Fibroblast of skin of back (primary cell): ENCODE measurements at places on chromosomes 5 and 9.

DNA sequence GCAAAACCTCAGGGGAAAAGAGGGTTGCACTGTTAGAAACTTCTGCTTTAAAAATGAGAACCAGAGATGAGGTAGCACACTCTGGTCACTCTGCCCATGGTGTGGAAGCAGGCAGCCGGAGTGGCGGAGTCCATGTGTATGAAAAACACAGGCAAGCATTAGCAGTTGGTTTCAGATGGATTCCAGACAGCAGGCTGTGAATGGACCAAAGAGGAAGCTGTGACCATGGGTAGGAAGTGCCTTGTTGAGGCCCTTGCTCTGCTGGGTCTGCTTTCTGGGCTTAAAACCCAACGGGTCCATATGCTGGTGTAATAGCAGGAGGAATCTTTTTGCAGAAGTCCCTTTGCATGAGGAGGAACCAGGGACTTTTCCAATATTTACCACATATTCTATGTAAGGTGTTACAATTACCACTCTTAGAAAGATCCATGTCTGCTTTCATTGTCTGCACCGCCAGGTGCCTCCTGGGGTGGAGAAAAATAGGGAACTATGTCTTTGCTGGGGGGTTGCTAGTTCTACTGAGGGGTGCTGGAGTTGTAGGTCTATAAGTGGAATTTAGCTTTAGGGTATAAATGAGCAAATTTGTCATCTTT is 77.0 kb downstream of the ANKRD55 start:
- DNase-seq = no peak

DNA sequence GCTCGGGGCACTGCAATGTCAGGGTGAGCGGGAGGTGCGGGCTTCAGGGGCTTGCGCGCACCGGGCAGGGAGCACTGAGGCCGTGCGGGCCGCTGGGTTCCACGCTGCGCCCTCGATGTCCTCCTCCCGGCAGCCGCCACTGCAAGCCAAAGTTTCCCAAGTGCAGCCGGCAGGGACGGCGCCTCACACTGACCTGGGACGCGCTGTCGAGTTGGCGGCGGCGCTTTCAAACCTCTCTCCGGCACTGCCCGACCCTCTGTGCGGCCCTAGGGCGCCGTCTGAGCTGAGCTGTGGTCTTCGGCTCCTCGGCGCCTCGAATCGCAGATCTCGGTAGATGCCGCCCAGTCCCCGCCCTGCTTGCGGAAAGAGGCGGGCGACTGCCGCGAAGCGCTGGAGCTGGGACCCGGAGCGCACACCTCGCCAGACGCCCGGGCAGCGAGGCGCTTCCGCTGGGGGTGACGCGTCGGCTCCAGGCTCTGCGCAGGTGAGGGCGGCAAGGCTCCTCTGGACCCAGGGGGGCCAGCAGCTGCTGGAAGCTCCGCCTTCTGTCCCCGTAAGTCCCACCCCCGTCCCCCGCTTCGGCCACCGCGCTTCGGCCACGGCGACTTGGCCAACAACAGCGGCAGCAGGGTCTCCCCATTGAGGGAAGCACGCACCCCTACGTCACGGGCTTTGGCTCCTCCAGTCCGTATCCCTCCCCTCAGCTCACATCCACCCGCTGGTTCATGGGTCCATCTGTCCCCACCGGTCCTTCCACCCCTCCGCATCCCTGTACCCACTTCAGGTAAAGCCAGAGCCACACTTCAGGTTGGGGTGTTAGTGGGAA is at the start of gene ANKRD34B:
TSS of gene ANKRD34B (minus strand) at position 320 of the 826 bp plus-strand sequence. CDS start 10,261 bp downstream, outside the sequence.
- peak; percentile 7 for DNase-seq

DNA sequence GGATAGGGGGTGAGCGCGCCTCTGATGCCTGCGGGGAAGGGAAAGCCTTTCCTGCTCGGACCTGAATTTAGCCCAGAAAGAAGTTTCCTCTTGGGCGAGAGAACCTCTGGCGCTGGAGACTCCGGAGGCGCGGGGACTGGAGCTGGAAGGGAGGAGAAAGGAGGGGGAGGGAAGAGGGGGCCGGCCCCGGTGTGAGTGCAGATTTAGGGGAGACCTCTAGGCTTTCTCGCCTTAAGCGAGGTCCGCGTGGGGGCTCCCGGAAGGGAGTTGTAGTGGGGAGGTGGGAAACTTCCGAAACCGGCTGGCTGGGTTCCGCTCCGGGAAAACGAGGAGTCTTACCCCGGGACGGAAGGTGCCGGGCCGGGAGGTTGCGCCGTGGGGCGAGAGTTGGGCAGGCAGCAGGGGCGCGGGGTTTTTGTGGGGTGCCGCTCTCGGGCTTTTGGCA is 1.3 kb downstream of the PCSK5 start:
- DNase-seq = peak; percentile 35

GRCh38 chr5:179825655-179826182 is 5.0 kb downstream of the SQSTM1 start:
- no peak for DNase-seq

- no peak for DNase-seq
Observed at GRCh38 chr9:120919843-120920805, 6.5 kb downstream of the TRAF1 start.

- DNase-seq = peak; percentile 83
Observed at GRCh38 chr5:108642170-108642906, 105.4 kb upstream of the FER start.

DNA sequence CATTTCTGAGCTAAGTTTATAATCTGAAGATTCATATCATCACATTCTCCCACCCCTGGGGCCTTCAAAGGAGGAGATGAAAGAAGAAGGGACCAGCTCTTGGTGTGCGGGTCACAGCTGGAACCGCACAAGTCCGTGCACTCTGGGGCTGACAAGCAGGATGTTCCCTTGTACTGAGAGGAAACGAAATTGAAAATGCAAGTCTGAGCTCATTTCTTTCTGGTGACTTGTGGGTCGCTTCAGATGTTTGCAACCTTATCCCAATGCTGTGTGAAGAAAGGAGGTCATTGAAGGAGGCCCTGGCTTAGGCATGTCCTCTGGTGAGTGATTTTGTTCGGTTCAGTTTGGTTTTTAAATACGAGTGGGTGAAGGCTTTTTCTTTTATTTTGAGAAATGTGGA is 59.6 kb downstream of the C9orf152 start:
- peak; percentile 50 for DNase-seq

- DNase-seq = peak; percentile 25
Observed at GRCh38 chr5:79512471-79513307, 1.2 kb downstream of the HOMER1 start.

DNA sequence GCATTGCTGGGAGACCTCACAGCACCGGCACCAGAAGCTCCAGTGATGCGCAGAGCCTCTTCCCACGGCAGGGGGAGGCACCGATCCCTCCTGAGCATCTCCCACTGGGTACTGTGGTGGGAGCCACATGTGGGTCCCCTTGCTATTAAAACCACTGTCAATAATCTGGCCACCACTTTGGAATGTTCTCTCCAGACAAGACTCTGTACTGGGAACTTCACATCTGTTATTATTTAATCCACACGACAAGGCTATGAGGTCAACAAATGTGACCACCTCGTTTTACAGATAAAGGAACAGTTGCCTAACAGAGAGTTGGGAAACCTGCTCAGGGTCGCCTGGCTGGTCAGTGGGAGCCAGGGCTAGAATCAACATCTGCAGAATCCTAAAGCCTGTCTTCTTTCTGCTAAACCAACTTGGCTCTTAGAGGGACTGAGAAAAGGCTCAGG is 72.7 kb downstream of the EPB41L4B start:
- DNase-seq = peak; percentile 80

- DNase-seq = no peak
Observed at GRCh38 chr5:54221135-54221534, 89.2 kb downstream of the ARL15 start.

DNA sequence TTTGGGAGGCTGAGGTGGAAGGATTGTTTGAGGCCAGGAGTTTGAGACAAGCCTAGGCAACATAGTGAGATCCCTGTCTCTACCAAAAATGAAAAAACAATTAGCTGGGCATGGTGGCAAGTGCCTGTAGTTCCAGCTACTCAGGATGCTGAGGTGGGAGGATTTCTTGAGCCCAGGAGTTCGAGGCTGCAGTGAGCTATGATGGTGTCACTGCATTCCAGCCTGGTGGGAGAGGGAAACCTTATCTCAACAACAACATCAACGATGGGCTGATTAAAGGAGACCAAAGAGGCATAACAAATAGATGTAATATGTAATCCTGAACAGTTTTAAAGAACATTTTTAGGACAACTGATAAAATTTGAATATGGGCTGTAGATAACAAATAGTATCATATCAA is 34.2 kb upstream of the PANK3 start:
- peak; percentile 25 for DNase-seq

DNA sequence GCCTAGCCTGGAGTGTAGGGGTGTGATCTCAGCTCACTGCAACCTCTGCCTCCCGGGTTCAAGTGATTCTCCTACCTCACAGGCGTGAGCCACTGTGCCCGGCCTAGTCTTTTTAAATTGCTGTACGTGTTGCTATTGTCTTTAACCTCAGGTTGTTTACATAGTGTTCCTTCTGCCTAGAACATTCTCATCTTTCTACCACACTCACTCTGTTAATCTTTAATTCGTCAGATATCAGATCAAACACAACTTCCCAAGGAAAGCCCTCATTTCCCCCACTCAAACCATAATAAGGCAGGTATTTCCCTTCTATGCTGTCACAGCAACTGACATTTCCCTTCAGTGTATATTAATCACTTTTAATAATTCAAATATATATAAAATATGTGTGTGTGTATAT is 1310.0 kb upstream of the C9orf72 start:
- no peak for DNase-seq

DNA sequence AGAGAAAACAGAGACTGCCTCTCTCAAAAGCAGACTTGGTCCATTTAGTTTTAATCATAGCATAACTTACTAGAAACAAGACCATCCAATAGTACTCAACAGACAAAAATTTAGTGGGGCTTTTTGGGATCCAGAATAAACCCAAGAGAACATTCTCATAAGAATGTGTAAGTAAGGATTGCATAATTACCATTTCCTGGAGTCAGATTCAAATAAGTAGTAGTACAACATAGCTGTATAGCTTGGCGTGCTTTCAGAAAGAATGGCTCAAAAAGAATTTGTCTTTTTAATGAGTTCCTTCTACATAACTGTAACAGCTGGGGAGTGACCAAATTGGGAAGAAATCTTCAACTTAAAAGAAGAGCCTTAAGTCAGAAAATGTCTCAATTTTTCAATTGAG is 145.4 kb downstream of the DENND1A start:
- peak; percentile 94 for DNase-seq

GRCh38 chr5:78603636-78604175 is 44.9 kb downstream of the LHFPL2 start:
- no peak for DNase-seq

- peak; percentile 97 for DNase-seq
Observed at GRCh38 chr5:16819522-16820167, 116.4 kb downstream of the MYO10 start.

DNA sequence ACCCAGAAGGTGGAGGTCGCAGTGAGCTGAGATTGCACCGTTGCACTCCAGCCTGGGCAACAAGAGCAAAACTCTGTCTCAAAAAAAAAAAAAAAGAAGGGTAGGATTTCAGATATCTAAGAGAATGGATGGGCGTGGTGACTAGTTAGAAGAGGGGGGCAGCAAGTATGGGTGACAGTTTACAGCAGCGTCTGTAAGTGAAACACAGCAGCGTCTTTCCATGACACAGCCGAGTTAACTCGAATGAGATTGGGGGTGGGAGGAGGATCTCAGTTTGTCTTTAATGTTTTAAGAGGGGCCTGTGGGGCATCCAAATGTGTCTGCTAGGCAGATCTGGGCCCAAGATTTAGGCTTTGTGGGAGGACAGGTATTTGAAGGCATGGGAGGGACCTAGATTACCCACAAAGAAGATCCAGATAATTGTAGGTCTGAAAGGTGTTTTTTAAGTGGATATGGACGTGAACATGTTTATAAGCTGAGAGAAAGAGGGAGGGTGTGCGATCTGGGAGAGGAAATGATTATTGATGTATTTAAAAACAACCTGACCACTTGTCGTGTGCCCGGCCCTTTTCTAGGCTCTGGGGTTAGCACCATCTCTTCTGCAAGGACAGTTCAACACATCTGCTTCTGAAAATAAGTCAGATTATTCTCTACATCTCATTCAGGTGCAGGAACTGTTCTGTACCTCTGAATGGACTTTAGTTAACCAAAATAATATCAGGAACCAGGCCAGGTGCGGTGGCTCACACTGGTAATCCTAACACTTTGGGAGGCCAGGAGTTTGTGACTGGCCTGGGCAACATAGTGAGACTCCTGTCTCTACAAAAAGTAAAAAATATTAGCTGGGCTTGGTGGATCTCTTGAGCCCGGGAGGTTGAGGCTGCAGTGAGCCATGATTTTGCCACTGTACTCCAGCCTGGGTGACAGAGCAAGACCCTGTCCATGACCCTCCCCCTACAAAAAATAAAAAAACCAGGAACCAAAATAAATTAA is 2.5 kb downstream of the CEP78 start:
- DNase-seq = no peak

DNA sequence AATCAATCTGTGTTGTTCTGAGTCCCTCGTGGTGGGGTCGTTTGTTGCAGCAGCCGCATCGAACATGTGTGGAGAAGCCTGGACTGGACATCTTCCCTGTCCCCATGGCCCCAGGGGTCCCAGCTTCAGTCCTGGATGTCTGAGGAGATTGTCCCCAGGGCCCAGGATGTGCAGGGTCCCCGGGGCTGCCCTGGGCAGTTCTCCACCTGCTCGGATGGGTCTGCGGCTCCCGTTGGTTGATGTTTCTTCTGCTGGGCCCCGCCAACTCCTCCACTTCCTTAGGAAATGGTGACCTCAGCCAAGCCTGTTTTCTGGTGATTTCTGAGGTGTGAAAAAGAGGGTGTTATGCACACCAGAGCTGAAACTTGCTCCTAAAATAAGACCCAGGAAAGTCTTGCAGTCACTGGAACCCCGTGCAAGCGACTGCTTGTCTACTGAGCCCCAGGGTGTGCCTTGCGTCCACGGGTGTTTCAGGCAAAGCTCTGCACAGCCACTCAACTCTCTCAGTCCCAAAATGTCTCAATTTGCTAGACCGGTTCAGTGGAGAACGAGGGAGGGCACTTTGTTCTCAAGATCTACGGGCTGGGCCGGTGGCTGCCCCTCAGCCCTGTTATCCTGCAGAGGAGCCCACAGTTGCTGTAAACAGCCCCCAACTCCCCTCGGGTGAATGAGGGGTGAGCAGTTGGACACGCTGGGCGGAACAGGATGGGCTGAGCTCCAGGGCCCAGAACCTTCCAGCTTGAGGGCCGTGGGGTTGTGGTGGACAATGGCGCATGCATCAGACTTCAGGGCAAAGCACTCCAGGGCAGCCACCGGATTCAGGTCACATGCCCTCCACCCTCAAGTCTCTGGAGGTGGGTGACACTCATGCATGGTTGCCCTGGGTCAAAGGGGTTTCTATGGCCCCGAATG is 66.7 kb upstream of the OLFM1 start:
- no peak for DNase-seq
